ENCODE measurements at places on chromosomes 4 and X. TPM values are rescaled to one million over a fixed set of nuclear protein-coding genes. Genes with fewer than 3 reads are reported as not detected.

CT45A5 gene
- not detected for total RNA-seq

DCAF4L1 gene
- not detected for total RNA-seq

NAA15 gene
- total RNA-seq: 38.9 TPM

GLOD5 gene
- not detected for total RNA-seq

BRS3 gene
- total RNA-seq: not detected
